ENCODE measurements at places on chromosomes 12 and 14. TPM values are rescaled to one million over a fixed set of nuclear protein-coding genes. Genes with fewer than 3 reads are reported as not detected.
A peak's percentile ranks its signal among the peaks of the same experiment; 100 is the strongest.

DIO2 gene
- total RNA-seq = 0.53 TPM

SLCO1B1 gene
- not detected for total RNA-seq

RASSF9 gene
- 0.25 TPM for total RNA-seq

DNA sequence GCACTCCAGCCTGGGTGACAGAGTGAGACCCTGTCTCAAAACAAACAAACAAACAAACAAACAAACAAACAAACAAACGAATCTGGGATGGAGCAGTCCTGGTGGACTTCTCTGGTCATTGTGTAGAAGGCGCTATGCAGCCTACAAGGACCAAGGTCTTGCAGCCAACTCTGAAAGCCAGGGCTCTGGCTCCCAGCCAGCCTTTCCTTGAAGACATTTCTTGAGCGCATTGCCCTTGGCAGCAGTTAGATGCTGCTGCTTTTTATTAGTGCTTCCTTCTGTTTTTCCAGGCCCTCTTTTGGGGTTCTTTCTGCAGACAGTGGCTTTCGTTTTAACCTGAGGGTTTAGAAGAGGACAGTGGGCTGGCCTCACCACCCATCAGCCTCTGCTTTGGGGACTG, 20.2 kb downstream of the CCDC177 start:
- DNase-seq = no peak

- no peak for DNase-seq
Measured at GRCh38 chr14:77673193-77673592, 34.6 kb downstream of the ALKBH1 start.

DNA sequence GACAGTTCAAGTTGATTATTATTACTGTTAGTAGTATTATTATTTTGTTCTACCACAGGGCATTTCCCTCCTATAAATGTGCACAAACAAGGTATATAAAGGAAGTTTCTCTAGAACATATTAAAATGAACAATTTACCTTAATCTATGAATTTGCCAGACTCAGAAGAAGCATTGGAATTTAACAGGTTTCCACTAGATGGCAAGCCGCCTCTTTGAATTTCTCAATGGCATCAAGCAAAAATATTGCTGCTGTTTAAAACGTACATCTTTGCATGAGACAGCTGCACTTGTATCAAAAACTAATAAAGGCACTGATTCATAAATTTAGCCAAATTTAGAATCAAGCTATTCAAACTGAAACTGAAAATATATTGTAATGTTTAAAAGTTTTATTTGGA, 34.6 kb upstream of the MIS18BP1 start:
- DNase-seq = no peak

DNA sequence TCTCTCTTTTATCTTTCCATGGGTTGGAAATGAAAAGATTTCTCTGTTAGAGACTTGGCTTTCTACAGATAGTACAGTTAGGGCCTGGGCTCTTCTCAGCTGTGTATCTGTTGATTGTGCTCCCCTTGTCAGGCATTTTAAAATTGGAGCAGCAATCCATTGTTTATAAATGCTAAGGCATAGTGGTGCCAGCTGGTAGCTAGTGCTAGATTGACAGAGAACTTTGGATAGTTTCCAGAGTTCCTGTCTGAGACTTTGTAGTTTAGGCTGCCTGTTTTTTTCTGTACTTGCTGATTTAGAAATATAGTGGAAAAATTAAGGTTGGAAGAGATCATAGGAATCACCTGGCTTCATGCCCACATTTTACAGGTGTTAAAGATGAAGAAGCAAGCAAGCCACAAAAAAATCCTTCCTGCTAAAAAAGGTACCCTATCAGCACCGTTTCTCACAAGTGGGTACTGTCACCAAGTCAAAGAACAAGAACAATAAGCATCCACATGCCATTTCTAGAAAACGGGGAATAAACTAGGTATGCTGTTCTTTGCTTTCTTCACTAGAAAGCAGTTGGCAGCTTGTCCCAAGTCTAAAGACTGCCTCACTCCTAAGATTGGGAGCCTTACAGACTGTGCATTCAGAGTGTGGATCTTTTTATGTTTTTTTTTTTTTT, 6.2 kb downstream of the TTLL5 start:
- DNase-seq = no peak

DNA sequence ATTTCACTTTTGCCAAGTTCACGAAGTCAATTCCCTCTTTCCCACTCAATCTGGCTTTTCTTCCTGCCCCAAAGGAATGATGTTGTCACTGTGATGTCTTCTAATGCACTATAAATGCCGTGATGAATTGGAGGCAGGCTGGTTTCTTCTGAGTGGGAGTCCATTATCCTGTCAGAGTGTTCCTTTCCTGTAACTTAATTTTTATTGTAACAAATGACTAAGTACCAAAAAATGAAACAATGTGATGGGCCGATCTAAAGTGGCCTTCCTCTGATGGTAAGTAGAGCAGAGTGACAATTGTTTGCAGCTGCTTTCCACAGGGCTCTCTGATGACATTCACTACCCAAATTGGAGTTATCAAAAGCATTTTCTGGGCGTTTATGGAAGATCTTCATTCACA, 22.2 kb downstream of the TMEM30B start:
- DNase-seq = no peak

- no peak for DNase-seq
Measured at GRCh38 chr14:55976219-55976618, 142.0 kb upstream of the PELI2 start.

DNA sequence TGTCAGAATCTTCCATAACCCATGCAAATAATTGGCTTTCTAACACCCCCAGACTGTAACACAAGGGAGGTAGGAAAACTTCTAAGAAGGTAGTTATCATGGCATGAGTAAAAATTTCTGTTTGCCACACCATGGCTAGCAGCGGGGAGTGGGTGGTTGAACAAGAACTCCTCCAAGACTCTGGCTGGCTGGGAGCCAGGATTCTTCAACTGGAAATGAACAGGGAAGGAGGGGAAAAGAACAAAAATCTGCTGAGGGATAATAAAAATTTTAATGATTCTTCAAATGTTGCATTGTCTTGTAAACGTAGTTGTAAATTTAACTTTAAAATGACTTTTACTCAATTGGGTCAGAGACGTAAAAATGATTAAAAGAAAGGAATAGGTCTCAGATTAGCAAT, 78.9 kb downstream of the AKAP6 start:
- no peak for DNase-seq

DNA sequence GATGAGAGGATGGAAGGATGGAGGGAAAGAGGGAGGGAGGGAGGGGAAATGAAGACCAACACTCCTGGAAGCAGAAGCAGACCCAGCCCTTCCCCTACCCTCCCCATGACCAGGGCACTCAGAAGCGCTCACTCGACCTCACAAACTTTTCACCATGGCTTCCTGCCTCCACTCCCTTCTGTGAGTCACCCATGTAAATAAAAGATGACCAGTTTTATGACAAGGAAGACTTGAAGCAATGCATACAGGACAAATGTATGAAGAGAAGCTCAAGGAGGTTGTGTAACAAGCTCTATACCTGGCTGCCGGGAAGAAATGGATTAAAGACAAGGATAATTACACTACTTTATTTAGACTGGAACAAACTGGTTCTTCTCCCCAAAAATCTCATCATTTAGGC, 63.8 kb downstream of the CDC42BPB start:
- DNase-seq = peak; percentile 25

GRCh38 chr14:100106250-100107112, 41.3 kb downstream of the EVL start:
- no peak for DNase-seq

GRCh38 chr14:38808734-38809455, 294.1 kb downstream of the SEC23A start:
- DNase-seq = no peak

GRCh38 chr12:98977186-98977585, 332.1 kb downstream of the APAF1 start:
- DNase-seq = no peak

DNA sequence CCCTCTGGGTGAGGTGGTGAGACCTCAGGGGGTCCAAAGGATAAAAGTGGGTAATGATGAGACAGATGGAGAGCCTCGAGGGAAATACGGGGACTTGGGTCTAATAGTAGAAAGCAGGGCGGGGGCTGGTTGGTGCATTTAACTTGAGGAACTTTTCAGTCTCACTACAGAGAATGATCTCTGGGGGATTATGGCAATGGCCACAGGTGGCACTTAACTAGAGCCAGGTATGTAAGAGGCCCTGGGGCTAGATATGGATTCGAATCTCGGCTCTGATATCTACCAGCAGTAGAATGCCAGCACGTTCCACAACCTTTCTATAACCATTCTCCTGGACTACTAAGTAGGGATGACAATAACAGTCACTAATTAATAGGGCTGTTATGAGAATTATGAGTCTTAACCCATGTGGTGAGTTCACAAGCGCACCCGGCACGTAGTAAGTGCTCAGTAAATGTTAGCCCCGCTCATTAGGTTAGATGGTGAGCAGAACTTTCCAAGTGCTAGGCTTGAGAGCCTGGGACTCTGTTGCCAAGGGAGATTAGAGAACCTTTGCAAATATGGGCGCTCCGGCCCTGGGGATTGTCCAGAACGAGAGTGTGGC, 888 bp upstream of the PLXNC1 start:
- DNase-seq = no peak

GRCh38 chr12:67698672-67699581, 50.4 kb downstream of the DYRK2 start:
- peak; percentile 68 for DNase-seq

- no peak for DNase-seq
Measured at GRCh38 chr14:84961637-84962036, 568.3 kb upstream of the FLRT2 start.

DNA sequence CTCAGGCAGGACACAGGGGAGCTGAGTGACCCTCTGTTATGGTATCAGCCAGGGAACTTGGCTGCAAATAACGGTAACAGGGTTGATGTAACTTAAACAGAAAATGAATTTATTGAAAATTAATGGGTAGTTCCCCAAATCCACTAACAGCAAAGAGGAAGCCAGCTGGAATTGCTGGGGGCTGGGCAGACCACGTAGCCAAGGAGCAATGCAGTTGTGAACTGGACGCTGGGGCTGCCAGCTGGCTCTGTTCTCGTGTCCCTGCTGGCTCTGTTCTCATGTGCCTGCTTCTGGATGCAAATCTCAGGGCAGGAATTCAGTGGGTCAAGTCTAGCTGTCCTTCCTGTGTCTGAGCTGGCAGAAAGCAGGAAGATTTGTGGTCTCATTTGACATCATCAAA, 1383.3 kb upstream of the TMEM132C start:
- DNase-seq = peak; percentile 58
